Activated CD4-positive, alpha-beta T cell treated with anti-CD3 and anti-CD28 coated beads, Interleukin-2, amount 10 ng/mL, durations not matched to agents 7 days and 5 days (primary cell): ENCODE measurements at places on chromosomes 6 and 20. TPM values are rescaled to one million over a fixed set of nuclear protein-coding genes. Genes with fewer than 3 reads are reported as not detected.

TMEM170B gene
- 0.82 TPM for total RNA-seq

- no peak for DNase-seq
These were observed 121.8 kb upstream of the SLC35B3 start for GRCh38 chr6:8557014-8557748.

DNA sequence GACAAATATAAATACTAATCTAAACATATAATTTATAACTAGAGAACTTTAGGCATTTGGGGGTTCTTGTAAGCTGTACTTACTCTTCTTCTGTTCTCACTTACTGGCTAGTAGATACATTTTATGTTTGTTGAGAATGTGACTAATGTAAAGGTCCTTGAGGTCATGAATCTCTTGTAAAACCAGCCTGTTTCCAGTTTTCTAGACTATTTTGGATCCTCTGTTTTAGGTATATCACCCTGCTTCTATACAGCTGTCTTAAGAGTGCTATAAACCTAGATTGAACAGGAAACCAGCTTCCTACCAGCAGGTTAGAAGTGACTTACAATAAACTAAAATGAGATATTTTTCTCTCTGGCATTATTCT is 134.2 kb downstream of the PLCB4 start:
- no peak for DNase-seq

UBE3D gene
- total RNA-seq, result 4.2 TPM

GRCh38 chr20:61253264-61253639 is 1.2 kb downstream of the CDH4 start:
- DNase-seq, result no peak
